ENCODE measurements at places on chromosomes 3 and 15.

DNA sequence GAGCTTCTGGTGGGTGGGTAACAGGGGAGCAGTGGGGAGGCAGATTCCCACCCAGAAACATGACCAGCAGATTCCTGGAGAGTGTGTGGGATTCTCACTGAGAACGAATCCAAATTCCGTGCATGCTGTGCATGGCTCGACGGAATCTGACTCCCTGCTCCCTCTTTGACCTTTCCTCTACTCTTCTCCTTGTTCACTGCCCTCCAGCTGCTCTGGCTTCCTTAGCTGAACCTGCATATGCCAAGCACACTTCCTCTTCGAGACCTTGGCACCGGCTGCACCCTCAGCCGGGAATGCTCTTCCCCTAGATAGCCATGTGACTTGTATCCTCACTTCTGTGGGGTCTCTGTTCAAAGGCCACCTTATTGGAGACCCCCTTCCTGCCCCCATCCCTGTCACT lies 6.3 kb downstream of the INSYN1 start:
- no peak for DNase-seq

DNA sequence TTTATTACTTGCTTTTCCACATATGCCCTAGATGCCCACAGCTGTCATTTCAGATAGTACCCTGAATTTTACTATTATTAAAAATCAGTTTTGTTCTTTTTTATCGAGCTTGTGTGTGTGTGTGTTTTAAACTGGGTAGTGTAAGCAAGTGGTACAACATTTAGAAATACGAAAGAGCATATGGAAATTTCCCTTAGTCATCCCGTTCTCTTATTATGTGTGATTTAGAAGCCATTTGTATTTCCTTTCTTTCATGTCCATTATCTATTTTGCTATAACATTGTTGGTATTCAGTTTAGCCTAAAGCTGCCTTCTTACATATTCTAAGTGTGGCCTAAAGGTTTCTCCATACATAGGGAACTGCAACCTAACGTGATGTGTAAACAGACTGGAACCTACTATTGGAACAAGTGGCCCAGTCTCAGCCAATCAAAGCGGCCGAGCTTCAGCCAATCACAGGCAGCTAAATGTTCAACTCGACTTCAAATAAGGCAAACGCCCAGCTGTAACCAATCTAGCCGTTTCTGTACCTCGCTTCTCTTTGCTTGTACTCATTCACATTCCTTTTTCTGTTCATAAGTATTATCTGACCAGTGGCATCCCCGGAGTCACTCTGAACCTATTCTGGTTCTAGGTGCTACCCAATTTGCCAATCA lies 14.7 kb upstream of the SYN2 start:
- no peak for DNase-seq

GRCh38 chr3:178850450-178851190 lies 221.0 kb downstream of the ZMAT3 start:
- no peak for DNase-seq

DNA sequence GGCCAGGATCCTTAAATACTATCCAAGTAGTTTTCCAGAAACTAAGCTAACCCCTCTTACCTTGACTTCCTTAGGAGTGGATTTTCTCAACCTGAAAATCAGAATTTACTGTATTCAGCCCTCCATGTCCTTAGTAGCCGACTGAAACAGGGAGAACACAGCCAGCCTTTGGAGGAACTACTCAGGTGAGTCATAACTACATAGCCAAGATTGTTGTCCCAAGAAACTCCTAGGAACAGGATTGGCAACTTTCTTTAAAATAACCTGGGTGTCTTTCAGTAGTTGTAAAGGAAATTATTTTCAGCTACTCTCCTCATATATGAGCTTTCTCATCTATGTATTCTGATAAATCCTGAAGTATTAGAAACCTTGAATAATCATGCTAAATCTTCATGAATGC lies 22.3 kb downstream of the FANCD2OS start:
- DNase-seq = no peak

GRCh38 chr3:66182246-66182645 lies 38.6 kb upstream of the SLC25A26 start:
- no peak for DNase-seq

- peak; percentile 41 for DNase-seq
These were observed 15.4 kb upstream of the CSPG4 start for GRCh38 chr15:75727851-75728715.

DNA sequence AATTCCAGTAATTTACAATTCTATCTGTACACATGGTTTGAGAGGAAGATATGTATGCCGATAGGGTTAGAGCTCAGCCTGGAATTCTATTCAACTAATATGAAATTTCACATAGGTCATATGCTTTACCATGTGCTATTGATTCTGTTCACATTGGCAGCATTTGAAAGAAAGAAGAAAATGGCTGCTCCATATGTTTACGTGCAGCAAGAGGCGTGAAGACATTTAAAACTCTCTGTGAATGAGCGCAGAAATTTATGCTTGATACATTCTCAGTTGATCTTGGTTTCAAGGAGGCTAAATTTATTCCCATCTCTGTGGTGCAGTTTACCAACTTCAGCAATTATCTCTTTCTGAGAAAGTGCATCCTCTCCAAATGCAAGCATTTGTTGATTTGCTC lies 478.9 kb downstream of the CNTN4 start:
- no peak for DNase-seq

DNA sequence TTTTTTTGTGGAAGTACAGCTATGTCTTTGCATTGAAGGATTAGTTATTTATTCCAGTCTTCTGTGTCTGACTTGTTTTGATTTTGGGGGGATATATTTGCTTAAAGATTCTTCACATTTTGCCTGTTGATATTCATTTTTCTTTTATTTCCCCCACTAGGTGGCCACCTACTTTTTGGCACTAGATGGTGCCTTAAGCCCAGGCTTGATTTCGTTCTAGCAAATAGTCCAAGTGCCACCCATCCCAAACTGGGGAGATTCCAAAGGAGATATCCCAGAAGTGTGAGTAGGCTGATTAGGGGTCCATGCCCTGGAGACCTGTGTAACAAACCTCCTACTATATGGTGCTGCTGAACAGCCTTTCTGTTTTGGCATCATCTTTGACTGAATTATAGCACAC lies 80.0 kb upstream of the SPATA16 start:
- DNase-seq = no peak

GRCh38 chr3:131972091-131972490 lies 62.7 kb downstream of the CPNE4 start:
- no peak for DNase-seq

GRCh38 chr15:32824777-32825176 lies 107.0 kb downstream of the GREM1 start:
- no peak for DNase-seq

- no peak for DNase-seq
These were observed 208.4 kb upstream of the CD96 start for GRCh38 chr3:111333642-111334041.

DNA sequence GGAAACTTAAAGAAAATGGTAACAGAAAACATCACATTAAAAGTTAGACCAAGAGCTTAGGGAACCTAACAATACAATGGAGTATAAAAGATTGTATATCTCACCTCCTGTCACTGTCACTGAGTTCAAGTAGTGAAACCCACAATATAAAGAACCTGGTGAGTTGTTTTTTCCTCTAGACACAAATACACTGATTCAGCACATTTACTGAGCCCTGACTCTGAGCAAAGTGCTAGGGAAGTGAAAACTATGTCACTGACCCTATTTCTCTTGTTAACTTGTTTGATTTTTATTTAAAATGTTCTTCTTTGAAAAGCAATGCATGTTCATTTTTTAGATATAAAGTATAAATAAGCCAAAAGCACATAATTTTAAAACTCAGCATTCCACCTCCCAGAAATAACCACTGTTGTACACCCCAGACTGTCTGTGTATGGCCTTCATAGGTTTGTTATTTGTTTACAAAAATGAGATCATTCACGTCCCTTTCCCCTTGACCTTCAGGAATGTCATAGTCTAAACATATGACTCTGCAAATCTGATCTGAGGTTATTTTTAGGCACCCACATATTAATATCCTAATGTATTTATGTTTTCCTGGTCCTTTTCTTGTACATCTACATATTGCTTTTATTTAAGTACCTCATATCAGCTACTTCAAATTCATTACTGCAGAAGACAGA lies 69.2 kb upstream of the CSTA start:
- no peak for DNase-seq

GRCh38 chr3:172561897-172562640 lies 38.8 kb upstream of the TNFSF10 start:
- no peak for DNase-seq

DNA sequence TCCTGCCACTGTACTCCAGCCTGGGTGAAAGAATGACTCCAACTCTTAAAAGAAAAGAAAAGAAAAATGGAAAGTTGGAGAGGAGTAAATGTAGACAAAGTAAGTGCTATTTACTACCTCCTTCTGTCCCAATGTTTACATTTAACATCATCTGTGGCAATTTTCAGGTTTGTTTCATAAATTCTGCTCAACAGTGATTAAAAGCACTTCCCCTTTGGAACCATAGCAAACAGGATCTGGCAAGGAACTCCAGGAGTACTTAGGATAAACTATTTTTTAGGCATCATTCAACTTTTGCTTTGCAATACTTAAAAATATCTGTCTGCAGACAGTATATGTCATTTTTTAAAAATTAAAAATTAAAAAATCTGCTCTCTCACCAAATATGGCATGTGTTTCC lies 5.5 kb upstream of the CX3CR1 start:
- DNase-seq = no peak

DNA sequence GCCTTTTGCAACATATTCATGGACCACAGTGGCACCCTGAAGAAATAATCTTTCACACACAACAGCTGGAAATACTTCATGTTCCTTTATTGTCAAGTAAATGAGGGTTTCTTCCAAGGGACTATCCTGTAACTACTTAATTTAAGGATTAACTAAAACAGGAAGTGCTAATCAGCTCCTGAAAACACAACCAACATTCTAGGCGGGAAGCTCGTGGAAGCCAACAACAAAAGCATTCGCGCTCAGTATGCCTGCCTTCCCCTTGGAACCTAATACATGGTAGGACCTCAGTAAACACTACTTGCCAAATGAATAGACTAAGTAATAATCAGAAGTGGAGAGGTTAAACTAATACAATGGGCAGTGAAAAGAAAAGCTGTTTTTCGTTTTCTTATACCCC lies 300.9 kb downstream of the RORA start:
- no peak for DNase-seq

DNA sequence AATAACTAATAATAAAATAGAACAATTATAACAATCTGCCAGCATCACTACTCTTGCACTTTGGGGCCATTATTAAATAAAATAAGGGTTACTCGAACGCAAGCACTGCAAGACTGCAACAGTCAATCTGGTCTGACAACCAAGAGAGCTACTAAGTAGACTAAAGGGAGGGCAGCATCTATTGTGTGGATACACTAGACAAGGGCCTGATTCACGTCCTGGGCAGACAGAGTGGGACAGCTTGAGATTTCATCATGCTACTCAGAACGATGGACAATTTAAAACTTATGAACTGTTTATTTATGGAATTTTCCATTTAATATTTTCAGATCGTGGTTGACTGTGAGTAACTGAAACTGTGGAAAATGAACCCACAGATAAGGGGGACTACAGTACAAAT lies 39.5 kb downstream of the TNIK start:
- no peak for DNase-seq

DNA sequence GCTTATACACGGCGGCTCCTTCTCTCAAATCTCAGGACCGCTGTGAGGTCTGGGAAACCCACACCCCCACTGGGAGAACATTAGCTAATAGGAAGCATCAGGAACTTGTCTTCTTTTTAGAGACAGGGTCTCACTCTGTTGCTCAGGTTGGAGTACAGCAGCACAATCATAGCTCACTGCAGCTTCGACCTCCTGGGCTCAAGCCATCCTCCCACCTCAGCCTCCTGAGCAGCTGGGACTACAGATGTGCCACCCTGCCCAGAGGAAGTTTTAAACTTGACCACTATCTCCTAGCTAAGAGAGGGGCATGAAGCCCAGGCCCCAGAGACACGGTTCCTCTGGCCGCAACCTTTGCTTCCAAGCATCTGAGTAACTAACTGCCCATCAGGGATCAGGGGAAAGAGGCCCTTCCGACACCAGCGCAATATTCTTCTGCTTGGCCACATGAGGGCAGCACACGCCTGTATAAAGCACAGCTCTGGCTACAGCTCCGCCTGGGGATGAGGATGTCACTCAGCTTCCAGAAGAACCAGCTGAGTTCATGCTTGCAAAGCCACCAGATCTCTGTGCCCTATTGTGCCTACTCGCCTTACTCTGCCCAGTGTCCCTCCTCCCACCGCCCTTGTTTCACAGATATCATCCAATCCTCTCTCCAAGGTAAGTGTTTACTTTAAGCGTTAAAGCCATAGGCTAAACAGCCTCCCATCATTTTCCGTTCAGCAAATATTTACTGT lies 57.6 kb upstream of the SLC6A11 start:
- peak; percentile 24 for DNase-seq

DNA sequence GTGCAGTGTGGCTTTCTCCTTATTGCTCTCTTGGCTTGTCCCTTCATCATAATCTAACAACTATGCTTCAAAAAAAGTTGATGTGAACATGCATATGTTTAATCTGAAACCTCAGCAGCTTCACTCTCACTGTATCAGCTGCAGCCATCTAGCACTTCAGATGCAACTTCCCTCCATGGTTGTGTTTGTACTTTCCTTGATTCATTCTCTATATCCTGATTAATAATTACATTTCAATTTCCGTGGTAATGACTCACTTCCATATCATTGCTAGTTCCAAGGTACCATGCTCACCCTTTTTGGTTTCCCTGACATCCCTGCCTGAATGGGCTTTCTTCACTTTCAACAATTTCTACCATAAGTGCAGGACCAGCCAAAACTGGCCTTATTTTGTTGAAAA lies 51.2 kb downstream of the MDFIC2 start:
- no peak for DNase-seq

GRCh38 chr15:71323584-71323983 lies 208.3 kb downstream of the THSD4 start:
- no peak for DNase-seq

DNA sequence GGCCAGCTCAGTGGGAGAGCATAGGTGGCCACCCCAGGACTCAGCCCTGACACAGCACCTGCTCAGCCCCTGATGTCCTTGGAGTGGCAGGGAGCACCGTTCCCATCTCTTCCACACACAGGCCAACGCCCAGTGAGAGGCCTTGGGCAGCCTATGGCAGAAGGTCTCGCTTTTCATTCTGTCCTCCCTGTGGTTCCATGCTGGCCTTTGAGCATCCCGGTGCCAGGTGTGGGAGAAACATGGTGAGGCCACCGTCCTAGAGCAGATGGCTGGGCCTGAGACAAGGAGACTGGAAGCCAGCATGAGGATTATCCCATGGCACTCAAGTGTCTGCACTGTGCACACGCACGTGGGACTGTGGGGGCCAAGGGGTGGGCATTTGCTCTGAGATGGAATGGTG lies 25.1 kb downstream of the ADCY5 start:
- no peak for DNase-seq

All from stimulated activated CD8-positive, alpha-beta memory T cell treated with anti-CD3 and anti-CD28 coated beads, Interleukin-15, amount 100 ng/mL, for 48 hours (primary cell).